WTC11 (cell line): ENCODE measurements at places on chromosomes 3 and 15. TPM values are rescaled to one million over a fixed set of nuclear protein-coding genes. Genes with fewer than 3 reads are reported as not detected.

DNA sequence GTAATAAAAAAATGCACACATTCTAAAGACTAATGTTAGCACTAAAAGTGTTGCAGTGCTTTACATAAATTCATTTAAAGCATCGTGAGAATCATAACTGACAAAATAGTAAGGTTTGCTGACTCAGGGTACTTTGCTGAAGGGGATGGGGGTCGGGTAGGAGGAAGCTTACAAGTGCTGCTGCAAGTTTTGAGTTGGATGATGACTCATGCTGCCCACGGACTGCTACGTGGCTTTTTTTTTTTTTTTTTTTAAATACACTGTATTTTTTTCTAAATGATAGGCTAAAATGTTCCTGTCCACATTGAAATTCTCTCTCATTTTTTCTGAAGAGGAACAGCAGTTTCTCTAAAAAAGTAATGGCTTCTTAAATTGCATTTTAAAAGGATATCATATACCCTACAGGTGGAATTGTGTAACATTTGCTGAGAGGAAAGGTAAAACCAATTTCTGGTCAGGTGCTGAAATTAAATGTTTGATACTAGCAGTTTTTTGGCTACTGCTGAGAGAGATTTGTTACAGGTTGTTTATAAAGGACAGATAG is 2.2 kb downstream of the MAPK6 start:
- peak overlapping the region; percentile 73; the same call in 1 of the 2 replicates for H3K27ac ChIP-seq
- no peaks in the 10 kb centered on the region for H3K36me3 ChIP-seq
- DNase-seq = no peak

- no peaks in the 10 kb centered on the region for H3K36me3 ChIP-seq
- H3K4me3 ChIP-seq = no peak overlapping the region
- peaks cover 15% of the 10 kb centered on the region for H3K4me1 ChIP-seq
- DNase-seq = no peak
- H3K27me3 ChIP-seq = no peaks in the 10 kb centered on the region
- H3K27ac ChIP-seq = no peak overlapping the region
Measured at GRCh38 chr3:131743126-131743525, 240.4 kb upstream of the MRPL3 start.

The FEZF2 gene
- not detected in 3 replicates for total RNA-seq

- no peak for DNase-seq
- H3K4me3 ChIP-seq = no peak overlapping the region
- H3K27me3 ChIP-seq = no peaks in the 10 kb centered on the region
Measured at GRCh38 chr3:157752956-157753786, 250.0 kb upstream of the VEPH1 start.

DNA sequence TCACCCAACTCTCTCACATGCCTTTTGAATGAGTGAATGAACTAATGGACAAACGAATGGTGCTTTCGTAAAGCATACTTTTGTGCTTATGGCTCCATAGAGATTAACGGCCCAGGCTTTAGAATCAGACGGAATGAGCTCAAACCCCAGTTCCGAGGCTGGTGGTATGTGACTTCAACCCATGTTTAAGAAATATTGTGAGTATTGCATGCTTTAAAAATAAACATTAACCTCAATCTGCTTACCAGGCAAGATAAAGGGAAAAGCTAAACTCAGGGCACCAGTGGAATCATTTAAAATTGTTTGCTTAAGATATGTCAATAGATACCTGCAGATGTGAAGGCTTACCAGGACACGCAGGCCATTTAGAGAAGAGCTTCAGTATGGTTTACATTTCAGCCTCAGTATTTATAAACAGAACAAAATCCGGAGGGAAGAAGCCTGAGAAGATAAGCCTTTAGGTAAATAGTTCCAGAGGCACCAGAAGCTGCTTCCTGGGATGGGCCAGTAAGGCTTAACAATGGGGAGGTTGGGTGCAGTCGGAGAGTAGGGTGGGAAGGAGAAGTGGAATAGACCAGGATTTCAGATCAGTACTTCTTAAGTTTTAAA is 186.4 kb downstream of the ADAMTS9 start:
- no peaks in the 10 kb centered on the region for H3K36me3 ChIP-seq
- no peak overlapping the region for H3K27ac ChIP-seq
- H3K27me3 ChIP-seq = peaks cover 4% of the 10 kb centered on the region; the same call in 1 of the 2 replicates
- no peak overlapping the region for H3K4me3 ChIP-seq
- peaks cover 18% of the 10 kb centered on the region for H3K4me1 ChIP-seq
- DNase-seq = no peak

GRCh38 chr3:44412365-44412764 is 65.1 kb downstream of the ZNF445 start:
- H3K27ac ChIP-seq = no peak overlapping the region
- no peak overlapping the region for H3K4me3 ChIP-seq
- peaks cover 6% of the 10 kb centered on the region for H3K4me1 ChIP-seq
- H3K27me3 ChIP-seq = no peaks in the 10 kb centered on the region; the same call in 1 of the 2 replicates
- no peaks in the 10 kb centered on the region for H3K36me3 ChIP-seq

DNA sequence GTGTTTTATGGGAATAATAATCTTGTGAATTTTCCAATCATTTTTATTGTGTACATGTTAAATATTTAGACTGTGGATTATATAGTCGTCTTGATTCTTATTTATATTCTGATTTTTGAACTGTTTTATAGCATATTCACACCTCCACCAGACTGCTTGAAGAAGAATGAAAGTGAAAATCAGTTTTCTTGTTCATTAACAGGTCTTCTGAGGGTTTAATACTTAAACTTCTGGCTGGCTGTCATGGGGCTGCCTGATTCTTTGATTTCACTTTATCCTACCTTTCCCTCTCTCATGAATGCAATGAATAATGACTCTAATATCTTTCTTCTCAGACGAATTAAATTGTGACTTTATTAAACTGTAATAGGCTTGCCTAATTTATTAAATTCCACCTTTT is 56.2 kb downstream of the ATP2C1 start:
- no peak overlapping the region for H3K27ac ChIP-seq
- DNase-seq = no peak
- H3K27me3 ChIP-seq = no peaks in the 10 kb centered on the region
- no peak overlapping the region for H3K4me3 ChIP-seq
- H3K4me1 ChIP-seq = peaks cover 3% of the 10 kb centered on the region
- peaks cover 26% of the 10 kb centered on the region for H3K36me3 ChIP-seq

GRCh38 chr3:27521179-27521871 is 37.1 kb upstream of the SLC4A7 start:
- H3K36me3 ChIP-seq = no peaks in the 10 kb centered on the region
- no peak for DNase-seq
- H3K27ac ChIP-seq = no peak overlapping the region
- no peak overlapping the region for H3K4me3 ChIP-seq
- H3K27me3 ChIP-seq = no peaks in the 10 kb centered on the region

The KBTBD13 gene
- total RNA-seq = 0.05 TPM in 1 of 3 replicates, not detected in the others

- peaks cover 53% of the 10 kb centered on the region for H3K4me1 ChIP-seq
- no peak for DNase-seq
- H3K4me3 ChIP-seq = peak overlapping the region; percentile 76
- peaks cover 22% of the 10 kb centered on the region for H3K36me3 ChIP-seq
Measured at GRCh38 chr15:92653836-92654539, 1.6 kb downstream of the FAM174B start.

- no peak overlapping the region for H3K4me3 ChIP-seq
- H3K27me3 ChIP-seq = no peaks in the 10 kb centered on the region
- peaks cover 18% of the 10 kb centered on the region for H3K4me1 ChIP-seq
- no peak for DNase-seq
Measured at GRCh38 chr15:53625962-53626845, 133.3 kb downstream of the WDR72 start.

DNA sequence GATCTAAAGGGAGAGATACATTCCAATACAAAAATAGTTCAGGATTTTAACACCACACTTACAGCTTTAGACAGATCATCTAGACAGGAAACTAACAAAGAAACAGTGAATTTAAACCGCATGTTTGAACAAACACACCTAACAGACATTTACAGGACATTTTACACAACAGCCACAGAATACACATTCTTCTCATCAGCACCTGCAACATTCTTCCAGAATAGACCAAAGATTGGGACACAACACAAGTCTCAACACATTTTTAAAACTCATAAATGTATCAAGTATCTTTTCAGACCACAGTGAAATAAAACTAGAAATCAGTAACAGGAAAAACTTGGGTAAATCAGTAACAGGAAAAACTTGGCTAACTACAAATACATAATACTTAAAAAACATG is 256.3 kb downstream of the MCTP2 start:
- no peak overlapping the region for H3K4me3 ChIP-seq
- H3K27me3 ChIP-seq = no peaks in the 10 kb centered on the region
- no peak for DNase-seq
- no peak overlapping the region for H3K27ac ChIP-seq
- no peaks in the 10 kb centered on the region for H3K4me1 ChIP-seq

The CHRM5 gene
- total RNA-seq = not detected in 3 replicates

The LMOD3 gene
- not detected in 3 replicates for total RNA-seq

The KLHL25 gene
- 14.1 to 15.8 TPM (median 15.0 TPM) in 3 replicates for total RNA-seq

GRCh38 chr3:148318240-148318639 is 379.5 kb upstream of the AGTR1 start:
- no peaks in the 10 kb centered on the region for H3K4me1 ChIP-seq
- no peaks in the 10 kb centered on the region for H3K36me3 ChIP-seq
